Fibroblast of the aortic adventitia (primary cell): ENCODE measurements at places on chromosomes 6 and 20. TPM values are rescaled to one million over a fixed set of nuclear protein-coding genes. Genes with fewer than 3 reads are reported as not detected.

The WFDC5 gene
- total RNA-seq: not detected in 2 replicates

The RAMACL gene
- 2.4 and 2.5 TPM in 2 replicates for total RNA-seq

The RHAG gene
- total RNA-seq: not detected in 2 replicates

The RPS21 gene
- 754 and 1,887 TPM in 2 replicates for total RNA-seq

The TRIM31 gene
- total RNA-seq: not detected in 2 replicates

The HLA-DQB1 gene
- not detected in 2 replicates for total RNA-seq
